ENCODE measurements at places on chromosomes 2 and 18.
A peak's percentile ranks its signal among the peaks of the same experiment; 100 is the strongest.

DNA sequence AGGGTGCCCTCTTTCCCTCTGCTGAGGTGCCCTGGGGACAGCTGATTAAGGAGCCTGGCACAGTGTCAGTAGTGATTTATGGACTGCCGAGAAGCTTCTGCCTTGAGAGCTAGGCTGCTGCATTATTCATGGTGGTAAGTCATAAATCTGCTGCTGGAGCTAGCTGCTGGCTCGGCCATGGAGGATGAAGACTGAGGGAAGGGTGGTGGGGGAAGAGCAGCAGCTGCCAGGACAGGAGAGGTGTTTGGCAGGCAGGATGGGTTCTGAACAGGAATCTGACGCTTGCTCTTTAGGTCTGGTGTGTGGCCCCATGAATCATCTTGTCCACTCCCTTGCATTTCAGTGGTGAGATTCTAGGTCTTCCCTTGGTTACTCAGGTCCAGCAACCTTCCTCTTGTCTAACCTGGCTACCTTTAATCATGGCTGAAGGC, 296.3 kb downstream of the DYSF start:
- no peak for DNase-seq

DNA sequence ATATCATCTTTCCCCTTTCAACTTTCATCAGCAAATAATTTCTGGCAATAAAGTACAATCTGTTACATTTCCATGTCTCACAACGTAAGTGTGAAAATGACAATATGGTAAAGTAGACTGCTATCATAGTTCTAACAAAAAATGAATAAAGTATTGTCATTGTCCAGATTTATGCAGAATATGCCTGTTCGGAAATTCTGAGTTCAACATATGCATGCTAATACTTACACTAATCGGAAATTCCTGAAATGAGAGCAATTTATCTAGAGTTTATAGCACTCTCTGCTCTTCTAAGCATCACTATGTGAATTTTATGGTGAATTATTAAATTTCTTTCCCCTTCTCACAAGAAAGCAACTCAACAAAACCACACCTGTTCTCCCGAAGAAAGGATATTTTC, 8.1 kb downstream of the CWC22 start:
- no peak for DNase-seq

DNA sequence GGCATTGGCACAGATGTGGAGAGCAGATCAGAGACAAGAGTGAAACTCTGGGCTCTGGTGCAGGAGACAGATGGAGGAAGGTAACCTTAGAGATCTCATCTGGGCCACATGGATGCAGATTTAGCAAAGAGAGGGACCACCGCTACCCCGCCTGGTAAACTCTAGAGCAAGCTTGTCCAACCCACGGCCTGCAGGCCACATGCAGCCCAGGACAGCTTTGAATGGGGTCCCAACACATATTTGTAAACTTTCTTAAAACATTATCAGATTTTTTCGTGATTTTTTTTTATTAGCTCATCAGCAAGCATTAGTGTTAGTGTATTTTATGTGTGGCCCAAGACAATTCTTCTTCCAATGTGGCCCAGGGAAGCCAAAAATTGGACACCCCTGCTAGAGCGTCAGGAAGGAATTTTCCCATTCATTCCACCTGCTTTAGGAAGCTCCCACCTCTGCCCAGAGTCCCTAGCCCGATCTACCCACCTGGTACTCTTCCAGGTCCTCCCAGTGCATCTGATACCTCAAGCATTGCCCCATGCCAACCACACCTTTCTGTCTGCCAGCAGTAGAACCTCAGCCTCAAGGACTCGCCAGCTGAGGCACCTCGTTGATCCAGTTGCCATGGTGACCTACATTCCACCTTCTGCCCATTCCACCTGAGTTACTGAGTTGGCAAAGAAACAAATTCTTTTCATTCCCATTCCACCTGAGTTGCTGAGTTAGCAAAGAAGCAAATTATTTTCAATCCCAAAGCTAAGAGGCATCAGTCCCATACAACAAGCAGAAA, at the start of gene CIB4:
Gene CIB4, minus strand, starts transcription at position 586 of the 784 bp plus-strand sequence. Its CDS starts 52 bp downstream, at position 534.
- DNase-seq = no peak

DNA sequence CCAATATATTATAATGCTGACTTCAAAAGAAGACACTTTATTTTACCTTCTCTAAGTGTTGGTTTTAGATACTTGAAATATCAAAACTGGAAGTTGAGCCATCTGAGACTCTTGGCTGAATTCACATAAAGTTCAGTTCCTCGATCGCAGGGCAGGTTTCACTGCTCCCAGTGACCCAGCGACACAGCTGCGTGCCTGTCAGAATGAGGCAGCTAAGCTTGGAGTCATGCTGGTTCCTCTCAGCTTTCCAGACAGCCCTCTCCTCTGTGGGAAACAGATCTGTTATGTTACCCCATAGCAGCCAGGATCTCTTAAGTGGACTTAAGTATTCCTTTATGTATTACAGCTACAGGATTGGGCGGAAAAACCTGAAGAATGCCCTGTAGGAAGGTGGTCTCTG, 142.8 kb upstream of the ALPP start:
- DNase-seq = no peak

- no peak for DNase-seq
Observed at GRCh38 chr18:75100832-75101630, 107.9 kb downstream of the PTGR3 start.

DNA sequence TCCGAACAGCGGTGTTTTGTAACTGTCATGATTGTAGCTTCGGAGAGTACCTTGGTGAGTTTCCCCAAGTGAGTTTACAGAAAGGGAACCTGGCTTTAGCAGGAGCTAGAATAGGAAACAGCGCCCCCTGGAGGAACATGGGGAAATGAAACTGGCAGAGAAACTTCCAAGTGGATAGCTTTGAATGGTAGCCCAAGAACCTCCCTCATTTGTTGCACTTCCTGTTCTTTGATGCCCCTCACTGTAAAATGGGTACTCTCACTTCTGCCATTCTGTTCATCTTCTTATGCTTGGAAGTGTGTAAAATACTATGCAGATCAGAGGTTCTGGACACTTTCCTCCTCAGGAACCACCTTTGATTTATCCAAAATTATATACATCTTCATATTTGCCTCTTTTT, 36.2 kb downstream of the CHST10 start:
- DNase-seq = peak; percentile 95

- no peak for DNase-seq
Observed at GRCh38 chr18:24878289-24878688, 417.9 kb downstream of the HRH4 start.

- DNase-seq = no peak
Observed at GRCh38 chr2:3617198-3617890, 22.4 kb downstream of the COLEC11 start.

- no peak for DNase-seq
Observed at GRCh38 chr2:30334762-30335363, 103.5 kb downstream of the LBH start.

DNA sequence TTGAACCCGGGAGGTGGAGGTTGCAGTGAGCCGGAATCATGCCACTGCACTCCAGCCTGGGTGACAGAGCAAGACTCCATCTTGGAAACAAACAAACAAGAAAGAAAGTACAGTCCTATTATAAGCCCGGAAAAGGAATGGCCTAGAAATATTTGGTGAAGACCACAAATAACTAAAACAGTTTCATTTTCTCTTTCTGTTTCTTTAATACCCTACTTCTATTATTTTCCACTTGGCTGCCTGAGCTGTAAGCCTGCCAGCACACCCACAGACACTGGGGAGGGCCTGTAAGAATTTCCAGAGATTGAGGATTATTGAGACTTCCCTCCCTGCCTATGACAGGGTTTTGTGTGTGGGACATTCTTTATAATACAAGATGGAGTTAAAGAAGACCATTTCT, 188.0 kb upstream of the DCC start:
- no peak for DNase-seq

DNA sequence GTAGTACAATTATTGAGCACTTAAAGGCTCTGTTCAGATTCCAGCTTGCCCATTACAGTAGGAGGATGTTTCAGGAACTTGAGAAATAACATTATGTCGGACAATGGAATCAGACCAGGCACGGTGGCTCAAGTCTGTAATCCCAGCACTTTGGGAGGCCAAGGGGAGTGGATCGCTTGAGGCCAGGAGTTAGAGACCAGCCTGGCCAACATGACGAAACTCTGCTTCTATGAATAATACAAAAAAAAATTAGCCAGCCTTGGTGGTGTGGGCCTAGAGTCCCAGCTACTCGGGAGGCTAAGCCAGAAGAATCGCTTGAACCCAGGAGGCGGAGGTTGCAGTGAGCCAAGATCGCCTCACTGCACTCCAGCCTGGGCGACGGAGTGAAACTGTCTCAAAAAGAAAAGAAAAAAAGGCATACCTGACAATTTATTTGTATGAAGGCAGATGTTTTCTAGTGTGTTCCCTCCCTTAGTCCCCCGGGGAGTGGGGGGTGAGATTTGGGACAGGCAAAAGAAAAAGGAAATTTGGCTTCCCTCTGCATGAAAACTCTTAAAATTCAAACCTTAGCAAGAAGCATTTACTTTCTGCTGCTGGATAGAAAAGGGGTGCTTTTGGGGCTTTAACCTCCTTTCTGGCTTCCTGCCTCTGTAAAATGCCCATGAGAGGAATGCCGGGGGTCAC, 13.7 kb upstream of the ZNF532 start:
- DNase-seq = no peak

DNA sequence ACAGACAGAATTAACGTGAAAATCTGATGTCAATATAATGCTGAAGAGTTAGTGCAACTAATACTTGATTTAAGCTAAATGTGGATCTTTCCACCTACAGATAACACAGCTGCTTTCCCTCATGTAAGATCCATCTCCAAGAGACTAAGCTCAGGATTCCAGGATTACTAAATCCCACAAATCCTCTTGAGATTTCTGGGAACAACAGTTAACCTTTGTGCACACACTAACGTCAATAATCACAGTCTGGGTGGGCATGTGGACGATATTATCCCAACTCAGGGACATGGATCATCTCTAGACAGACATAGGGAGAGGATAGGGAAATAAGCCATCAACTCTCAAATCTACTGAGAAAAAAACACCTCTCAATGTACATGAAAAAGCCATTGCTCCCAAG, 432.6 kb downstream of the SATB2 start:
- no peak for DNase-seq

DNA sequence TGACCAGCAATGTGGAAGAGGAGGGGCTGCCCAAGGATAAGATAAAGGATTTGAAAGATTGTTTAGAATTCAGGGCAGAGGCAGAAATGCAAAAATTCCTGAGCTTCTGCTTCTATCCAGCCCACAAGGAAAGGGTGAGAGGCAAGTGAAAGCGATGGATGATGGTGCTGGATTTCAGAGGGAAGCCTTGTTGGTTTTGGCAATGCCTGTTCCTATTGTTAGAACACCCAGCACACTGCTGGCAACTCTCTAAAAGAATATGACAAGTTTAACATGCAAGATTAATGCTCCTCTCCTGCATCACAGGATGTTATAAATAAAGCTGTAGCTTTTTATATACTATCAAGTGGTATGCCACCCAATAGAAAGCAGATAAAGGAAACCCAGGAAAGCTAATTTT, 92.6 kb downstream of the ZNF385B start:
- DNase-seq = no peak

DNA sequence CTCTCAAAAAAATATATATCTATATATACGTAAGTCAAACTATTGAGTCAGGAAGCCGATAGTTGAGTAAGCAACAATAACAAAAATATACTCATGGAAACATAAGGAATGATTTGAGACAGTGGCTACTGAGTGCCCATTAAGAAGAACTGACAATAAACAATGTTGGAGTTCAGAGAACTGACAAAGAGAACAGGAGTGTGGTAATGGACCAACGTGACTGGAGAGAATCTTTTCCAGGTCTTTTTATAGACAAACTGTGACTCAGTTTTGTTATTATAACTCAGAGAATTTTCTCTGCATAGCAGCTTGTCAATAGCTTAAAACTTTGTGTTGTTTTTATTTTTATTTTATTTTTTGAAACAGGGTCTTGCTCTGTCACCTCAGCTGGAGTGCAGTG, 4.6 kb upstream of the GALM start:
- no peak for DNase-seq

DNA sequence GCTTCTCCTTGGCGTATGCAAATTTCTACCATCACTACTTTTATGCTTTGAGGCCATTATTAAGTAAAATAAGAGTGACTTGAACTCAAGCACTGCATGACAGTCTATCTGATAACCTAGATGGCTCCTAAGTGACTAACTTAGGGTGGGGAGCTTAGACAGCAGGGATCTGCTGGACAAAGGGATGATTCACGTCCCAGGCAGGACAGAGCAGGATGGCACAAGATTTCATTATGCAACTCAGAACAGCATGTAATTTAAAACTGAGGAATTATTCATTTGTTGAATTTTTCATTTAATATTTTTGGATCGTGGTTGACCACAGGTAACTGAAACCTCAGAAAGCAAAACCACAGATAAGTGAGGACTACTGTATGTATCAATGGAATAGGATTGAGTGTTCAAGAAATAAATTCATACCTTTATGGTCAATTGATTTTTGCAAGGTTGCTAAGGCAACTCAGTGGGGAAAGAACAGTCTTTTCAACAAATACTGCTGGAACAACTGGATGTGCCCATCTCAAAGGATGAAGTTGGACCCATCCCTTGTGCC, 115.3 kb downstream of the MBD2 start:
- no peak for DNase-seq

GRCh38 chr18:48222118-48222517, 187.1 kb downstream of the ZBTB7C start:
- peak; percentile 86 for DNase-seq

DNA sequence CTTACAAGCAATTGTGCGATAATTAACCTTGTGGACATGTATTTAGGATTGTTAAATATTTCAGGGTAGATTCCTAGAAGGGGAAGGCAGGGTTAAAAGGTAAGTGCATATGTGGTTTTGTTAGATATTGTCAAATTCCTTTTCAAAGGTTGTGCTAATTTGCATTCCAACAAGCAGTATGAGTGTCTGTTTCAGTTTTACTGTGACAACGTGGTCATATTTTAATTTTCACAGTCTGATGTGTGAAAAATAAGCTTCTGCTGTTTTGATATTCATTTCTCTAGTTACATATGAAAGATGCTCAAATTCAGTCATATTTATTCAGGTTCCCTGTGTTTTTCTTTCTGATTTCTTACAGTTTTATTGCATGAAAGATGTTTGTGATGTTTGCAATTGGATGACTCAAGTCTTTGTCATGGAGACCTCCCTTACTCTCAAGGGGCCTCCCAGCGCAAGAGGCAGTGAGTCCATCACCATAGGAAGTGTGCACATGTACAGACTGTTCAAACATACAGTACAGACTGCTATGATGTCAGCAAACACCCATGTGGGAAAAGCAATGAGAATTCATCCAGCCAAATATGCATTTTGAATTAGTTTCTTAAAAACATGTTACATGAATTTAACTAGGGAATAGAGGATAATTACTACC, 310.8 kb downstream of the GALR1 start:
- DNase-seq = no peak

- DNase-seq = no peak
Observed at GRCh38 chr2:66452917-66453316, 18.0 kb downstream of the MEIS1 start.

- DNase-seq = peak; percentile 68
Observed at GRCh38 chr2:162073888-162074631, at the start of gene DPP4. TSS of gene DPP4 (minus strand) at chr2:162074215. CDS start at chr2:162073981, 234 bp downstream.

- DNase-seq = no peak
Observed at GRCh38 chr2:164662868-164663631, 41.8 kb upstream of the GRB14 start.

Measured in suppressor macrophage (primary cell).